ENCODE measurements at places on chromosomes 5 and 9.

DNA sequence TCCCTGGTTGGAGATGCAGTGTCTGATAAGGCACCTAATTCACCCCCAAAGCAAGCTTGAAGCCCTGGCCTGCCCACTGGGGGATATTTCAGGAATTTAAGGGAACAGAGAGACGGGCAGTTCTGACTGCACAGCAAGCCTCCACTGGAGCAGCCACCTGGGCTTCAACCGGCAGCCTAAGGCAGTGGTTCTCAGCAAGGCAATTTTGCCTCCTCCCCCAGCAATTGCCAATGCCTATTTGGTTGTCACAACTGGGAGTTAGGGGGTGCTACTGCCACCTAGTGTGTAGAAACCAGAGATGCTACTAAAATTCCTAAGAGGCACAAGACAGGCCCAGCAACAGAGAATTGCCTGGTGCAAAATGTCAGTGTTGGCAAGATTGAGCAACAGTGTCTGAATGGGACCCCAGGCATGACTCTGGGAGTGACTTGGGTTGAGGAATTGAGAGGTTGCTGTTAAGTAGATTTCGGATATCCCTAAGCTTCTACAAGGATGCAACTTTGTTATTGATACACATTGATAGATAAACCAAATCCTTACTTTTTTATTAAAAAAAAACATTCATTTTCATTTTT is 58.7 kb upstream of the CTSL start:
- DNase-seq, result no peak

DNA sequence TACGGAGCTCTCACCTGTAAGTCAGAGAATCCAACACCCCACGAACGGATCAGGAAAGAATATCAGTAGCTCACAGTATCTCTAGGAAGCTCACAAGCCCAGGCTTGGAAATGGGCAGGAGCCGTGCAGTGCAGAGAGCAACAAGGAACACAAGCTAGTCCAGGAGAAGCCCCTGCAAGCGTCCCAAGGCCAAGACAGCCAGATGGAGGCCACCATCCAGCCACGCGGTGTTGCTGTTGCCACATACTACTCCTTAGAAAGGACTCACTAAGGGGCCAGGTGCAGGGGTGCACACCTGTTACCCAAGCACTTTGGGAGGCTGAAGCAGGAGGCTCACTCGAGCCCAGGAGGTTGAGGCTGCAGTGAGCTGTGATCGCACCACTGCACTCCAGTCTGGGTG is 15.4 kb upstream of the VAV2 start:
- no peak for DNase-seq

- DNase-seq, result no peak
Observed at GRCh38 chr5:5968981-5969380, 409.4 kb downstream of the MED10 start.

GRCh38 chr5:180313677-180314505 is 22.0 kb upstream of the MAPK9 start:
- no peak for DNase-seq

DNA sequence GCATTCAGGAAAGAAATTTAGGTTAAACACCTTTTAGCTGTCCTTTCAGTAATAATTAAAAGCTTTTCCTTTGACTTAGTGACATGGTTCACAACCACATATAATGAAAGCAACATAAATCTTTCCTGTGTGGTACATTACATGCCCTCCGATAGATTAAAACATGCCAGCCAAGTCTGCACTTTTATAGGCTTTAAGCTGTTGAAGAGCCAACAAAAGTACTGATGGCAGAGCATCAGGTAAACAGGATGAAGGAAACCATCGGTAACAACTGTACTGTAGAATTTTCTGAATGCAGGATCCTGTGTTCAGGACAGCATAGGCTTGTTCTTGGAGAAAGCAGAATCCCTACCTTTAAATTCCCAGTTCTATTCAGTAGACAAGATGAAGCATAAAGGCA is 226.6 kb downstream of the MLLT3 start:
- no peak for DNase-seq

DNA sequence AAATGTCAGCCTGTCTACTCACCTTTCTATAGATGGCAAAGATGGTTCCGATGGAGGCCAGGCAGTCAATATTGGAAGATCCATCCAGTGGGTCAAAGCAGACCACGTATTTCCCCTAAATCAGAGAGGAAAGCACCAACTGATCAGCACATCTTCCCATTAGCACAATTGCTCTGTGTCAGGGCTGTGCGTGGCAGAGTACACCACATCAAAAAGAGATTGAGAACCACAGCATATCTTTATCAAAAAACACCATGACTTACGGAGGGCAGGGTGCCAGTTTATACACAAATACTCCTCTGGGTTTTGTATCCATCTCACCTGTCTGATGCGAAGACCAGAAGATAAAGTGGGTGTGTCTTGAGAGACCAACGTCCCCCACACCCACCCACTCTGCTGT is 9.1 kb downstream of the FBP2 start:
- no peak for DNase-seq

DNA sequence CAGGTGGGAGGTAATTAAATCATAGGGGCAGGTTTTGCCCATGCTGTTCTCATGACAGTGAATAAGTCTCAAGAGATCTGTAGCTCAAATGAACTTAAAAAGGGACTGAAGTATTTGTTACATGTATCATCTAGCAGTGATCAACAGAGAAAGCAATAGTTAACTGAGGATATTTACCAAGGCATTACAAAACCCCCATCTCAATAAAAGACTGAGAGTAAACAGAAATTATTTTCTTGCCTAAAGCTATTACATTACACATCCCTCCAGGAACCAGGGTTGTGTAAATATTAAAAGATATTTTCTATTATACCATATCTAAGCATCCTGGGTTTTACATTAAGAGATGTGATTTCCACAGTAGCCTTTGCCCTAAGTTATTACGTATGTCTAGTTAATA is 169.9 kb downstream of the CTNND2 start:
- no peak for DNase-seq

DNA sequence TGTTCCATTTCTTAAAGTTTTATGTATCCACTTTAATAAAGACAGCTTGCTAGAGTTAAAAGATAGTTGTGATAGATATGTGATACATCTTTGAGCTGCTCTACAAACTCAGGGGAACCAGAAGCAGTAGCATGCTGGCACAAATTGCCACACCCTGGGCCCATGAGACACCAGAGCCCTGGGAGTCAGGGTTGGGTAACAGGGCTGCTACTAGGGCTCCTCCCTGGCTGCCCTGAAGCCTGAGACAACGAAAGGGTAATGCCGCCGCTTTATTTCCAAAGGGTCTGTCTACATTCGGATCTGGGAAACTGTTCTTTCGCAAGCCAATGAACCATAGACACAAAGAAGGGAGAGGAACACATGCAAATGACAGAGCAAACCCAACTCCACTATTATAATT is 29.2 kb downstream of the PTPN3 start:
- no peak for DNase-seq

DNA sequence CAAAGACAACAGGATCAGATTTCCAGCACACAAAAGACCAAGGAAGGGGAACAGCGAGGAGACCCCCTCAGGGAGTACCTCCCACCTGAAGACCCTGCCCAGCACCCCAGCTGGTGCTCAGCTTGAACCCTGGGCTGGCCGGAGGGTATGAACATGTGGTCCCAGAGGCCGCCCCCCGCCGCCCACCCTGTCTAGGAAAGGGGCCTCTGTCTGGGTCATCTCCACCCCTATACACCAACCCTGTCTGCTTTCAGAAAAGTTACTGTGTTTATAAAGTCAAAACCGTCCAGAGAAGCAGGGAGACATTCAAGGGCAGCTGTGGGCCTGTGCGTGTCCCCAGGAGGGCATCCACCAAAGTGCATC is 72.2 kb downstream of the ADAMTS2 start:
- DNase-seq, result no peak

DNA sequence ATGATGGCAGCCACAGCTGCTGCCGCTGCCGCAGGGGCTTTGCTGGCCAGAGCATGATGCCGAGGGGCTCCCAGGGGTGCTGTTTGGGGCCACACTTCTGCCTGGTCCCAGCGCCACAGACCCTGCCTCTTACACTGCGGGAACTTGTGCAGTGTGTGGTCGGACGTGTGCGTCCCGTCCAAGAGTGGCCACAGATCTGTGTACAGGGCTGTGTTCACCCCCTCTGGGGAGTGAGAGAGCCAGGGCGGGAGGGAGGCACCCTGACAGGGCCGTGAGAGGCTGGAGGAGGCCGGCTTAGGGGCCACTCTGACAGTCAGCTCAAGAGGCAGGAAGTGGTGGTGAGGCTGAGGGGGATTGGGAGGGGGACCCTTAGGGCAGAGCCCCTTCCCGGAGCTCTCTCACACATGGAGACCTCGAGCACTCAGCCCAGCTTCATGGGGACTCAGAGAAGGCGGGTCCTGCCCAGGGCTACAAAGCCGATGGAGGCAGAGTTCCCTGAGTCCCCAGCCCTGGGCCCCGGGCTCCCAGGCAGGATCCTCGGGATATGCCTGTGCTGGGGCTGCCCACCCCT is 13.1 kb upstream of the CARD19 start:
- DNase-seq, result no peak

GRCh38 chr9:114047717-114048116 is 30.4 kb downstream of the AMBP start:
- no peak for DNase-seq
